ENCODE measurements at places on chromosomes 7 and 10.

DNA sequence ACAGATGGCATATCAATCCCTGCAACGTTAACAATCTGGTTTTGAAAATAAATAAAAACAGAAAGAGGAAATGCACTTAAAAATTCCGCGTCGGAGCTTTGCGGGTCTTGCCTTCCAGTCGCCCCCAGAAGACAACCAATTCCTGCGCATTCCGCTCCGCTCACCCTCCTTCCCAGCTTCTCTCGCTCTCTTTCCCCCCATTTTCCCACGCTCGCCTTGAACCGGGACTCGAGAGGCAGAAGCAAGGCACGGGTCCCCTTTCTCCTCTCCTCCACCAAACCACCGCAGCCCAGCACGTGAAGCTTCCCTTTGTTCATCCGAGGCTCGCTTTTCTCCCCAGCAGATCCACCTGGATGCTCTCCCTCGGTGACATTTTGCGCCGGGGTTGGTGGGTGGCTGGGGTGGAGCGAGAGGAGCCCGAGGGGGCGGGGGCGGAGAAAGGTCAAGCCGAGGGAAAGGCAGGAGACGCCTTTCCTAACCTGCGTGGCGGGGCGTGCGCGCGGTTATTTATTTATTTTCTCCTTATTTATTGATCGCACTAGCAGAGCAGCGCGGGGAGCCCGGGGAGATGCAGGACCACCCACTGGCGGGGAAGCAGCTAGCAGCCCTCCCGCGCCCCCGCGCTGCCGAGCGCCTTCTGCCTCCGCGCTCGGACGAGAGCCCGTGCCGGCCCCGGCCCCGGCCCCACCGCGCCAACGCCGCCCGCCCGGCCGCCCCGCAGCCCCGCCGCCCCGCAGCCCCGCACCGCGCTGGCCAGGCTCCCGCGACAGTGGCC is at the start of gene KCND2:
Gene KCND2, plus strand, starts transcription at position 475 of the 775 bp plus-strand sequence.
- DNase-seq: no peak

DNA sequence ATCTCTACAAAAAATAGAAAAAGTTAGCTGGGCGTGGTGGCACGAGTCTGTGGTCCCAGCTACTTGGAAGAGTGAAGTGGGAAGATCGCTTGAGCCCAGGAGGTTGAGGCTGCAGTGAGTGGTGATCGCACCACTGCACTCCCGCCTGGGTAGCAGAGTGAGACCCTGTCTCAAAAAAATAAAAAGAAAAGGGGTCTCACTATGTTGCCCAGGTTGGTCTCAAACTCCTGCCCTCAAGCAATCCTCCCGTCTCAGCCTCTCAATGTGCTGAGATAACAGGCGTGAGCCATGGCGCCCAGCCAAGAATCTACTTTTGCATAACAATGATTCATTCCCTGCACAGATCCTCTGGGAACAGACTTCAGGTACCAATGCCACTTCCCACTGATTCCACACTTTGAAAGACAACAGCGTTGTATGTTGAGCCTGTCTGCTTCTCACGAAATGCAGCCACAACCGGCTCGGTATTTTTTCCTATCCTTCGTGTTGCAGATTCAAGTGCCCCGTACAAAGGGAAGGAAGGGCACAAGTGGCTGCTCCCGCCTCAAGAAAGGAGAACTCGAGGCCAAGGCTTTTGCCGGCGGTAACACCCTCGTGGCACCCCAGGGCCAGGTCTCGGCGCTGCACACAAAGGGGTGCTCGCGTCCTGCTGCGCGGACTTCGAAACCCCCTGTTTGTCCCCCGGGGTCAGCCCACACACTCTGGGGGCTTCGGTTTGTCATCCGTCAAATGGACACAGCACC is 745 bp downstream of the DAGLB start:
- peak; percentile 59 for DNase-seq

GRCh38 chr10:84140036-84140379 is 699 bp downstream of the GHITM start:
- DNase-seq: no peak

DNA sequence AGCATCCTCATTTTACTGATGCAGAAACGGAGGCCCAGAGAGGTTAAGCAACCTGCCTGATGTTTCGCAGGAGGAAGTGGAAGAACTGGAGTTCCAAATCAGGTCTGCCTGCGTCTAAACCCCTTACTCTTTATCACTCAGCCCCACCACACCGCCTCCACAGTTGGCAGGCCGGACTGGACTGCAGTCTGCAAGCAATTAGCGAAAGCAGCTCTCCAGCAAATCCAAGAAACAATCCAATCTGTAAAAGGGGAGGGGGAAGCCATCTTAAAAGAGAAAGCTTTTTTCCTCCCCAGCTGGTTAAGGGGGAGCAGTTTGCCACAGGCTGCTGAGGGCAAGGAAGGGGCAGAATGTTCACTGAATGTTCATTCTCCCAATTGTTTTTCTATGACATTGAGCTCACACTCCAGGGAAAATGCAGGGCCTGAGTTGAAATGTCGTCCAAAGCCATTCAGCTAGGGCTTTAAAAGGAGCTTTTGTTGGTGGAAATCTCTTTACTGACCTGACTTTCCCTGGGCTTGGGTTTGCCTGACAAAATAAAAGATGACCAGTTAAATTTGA is 350.1 kb downstream of the RNLS start:
- no peak for DNase-seq

DNA sequence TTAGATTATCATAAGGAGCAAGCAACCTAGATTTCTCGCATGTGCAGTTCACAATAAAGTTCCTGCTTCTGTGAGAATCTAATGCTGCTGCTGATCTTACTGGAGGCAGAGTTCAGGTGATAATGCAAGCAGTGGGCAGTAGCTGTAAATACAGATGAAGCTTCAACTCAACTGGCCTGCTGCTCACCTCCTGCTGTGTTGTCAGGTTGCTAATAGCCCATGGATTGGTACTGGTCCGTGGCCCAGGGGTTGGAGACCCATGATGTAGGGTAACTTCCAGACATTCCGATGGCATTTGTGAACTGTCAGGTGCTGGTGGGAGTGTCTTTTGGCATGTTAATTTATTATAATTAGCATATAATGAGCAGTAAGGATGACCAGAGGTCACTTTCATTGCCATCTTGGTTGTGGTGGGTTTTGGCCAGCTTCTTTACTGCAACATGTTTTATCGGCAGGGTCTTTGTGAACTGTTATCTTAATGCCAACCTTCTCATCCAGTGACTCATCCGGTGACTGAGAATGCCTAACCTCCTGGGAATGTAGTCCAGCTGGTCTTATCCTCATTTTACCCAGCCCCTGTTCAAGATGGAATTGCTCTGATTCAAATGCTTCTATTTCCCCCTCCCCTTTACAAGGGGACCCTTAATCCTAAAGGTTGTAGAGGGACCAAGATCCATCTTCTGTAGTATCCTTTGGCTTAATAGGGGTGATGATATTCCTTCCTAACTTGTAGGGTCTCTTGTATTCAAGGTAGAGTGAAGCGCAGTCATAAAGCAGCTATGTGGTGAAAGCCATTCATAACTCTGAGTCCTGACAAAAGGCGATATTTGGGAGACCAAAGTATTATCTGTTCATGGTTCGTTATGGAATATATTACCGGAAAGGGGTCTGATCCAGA is 165.8 kb downstream of the CCSER2 start:
- DNase-seq: no peak

DNA sequence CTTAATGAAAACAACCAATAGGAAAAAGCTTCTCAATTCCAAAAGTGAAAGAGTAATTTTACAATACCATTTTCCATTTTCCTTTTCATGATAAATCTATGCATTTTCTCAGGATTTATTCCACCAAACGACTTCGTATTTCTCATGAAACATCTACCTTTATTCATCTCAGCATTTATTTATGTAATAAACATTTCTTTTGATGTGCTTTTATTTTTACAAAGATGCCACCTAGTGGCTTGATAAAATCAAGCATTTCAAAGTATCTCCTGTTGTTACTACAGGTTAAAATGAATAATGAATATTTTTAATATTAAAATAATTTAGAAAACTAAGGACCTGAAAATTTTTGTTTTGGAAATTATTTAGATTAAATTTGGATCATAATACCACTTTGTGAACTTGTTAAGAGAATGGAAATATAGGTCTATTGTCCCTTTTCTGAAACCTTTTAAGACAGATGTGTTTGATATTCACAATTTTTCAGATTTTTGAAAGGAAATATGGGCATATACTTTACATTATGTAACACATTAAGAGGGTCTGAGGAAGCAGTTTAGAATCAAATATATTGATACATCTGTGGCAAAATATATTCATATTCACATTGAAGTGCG is 2.7 kb upstream of the IQUB start:
- DNase-seq: no peak

- no peak for DNase-seq
Observed at GRCh38 chr10:59748834-59749233, 4.4 kb downstream of the MRLN start.

DNA sequence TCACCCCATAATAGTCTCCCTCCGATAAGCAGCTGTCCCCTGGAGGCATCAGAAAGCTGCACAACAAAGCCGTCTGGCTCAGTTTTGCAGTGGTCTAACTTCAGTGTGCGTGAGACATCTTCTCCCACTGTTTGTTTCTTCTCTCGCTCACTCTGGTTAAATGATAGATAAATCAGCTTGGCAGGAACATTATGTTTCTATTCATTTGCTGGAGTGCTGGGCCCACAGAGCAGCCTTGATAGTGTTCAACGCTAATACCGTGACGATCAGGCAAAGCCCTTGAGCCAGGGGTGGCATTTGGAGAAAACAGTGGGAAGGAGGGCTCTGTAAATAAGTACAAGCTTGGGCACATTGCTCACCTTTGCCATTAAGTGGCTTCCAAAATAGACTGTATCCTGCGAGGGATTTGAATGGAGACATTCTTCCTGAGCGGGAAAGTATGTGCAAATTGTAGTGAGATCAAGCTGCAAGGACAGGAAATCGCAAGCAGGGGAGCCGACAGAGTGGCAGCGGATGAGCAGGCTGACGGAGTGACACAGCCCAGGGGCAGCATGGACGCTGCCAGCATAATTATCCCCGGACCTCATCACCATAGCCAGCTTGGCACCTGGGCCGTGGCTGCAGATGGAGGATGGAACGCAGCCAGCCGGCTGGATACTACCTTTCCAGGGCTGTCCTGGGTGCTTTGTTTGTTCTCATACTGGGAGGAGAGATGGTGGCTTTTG is 256.8 kb upstream of the FZD8 start:
- DNase-seq: no peak

DNA sequence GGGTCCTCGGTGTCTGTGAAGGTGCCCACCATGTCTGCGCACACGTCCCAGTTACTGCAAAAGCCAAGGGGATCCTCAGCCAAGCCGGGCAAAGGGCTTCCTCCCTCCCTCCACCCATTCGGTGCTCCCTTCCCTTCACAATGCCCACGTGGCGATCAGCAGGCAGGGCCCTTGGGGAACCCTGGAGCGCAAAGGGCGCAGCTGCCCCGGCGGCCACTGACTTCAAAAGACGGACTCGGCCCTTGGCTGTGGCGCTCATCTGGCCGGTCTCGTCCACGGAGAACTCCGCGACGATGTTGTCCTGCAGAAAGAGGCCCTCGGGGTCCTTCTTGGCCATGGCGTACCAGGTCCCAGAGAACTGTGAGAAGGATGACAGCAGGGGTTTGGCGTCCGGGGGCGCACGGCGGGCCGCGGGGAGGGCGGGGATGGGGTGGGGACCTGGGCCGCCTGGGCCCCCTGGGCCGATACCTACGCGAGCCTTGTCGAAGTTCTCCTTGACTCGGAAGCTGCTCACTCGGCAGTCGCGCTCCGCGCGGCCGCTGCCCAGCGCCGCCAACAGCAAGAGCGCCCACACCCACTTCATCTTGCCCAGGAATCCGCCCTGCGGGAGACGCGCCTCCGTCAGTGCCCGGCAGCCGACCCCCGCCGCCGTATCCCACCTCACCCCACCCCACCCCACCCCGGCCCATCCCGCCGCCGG is 439 bp downstream of the RBP4 start:
- DNase-seq: no peak

- DNase-seq: no peak
Observed at GRCh38 chr10:76068856-76069255, 637.4 kb downstream of the LRMDA start.

GRCh38 chr7:128025380-128025779 is 5.9 kb downstream of the LRRC4 start:
- DNase-seq: no peak

GRCh38 chr10:98684019-98684899 is 237.5 kb upstream of the HPS1 start:
- no peak for DNase-seq

GRCh38 chr10:986137-986825 is 2.0 kb upstream of the GTPBP4 start:
- no peak for DNase-seq

DNA sequence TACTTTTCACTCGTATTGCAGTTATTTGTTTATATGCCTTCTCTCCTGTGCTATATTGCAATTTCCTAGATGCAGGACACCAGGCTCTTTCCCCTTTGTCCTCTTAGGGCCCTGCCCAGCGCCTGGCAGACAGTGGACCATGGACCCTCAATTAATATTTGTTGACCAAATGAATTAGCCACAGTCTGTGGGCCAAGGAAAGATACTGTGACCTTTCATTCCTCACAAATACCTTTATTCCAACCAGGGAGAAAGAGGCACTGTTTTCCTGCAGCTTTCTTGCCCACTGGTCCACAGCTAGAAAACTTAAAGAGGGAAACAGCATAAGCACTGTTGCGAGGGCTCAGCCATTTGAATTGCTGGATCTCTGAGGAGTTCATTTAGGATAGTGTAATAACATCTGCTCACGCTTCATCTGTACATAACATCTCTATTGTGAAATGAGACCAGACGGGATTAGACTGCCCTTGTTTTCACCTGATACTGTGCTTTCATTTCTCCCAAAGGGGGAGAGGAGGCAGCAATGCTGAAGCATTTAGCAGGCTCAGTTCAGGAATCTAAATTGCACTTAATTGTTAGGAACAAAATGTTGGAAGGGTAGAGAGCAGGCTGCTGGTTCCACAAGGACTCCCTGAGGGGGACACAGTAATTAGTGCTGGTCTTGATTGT is 46.7 kb downstream of the TNS3 start:
- DNase-seq: no peak

GRCh38 chr10:77007834-77008233 is 629.8 kb downstream of the KCNMA1 start:
- DNase-seq: no peak

GRCh38 chr10:15642095-15642494 is 77.6 kb downstream of the ITGA8 start:
- no peak for DNase-seq

GRCh38 chr7:44769776-44770294 is 21.2 kb downstream of the ZMIZ2 start:
- peak; percentile 23 for DNase-seq

DNA sequence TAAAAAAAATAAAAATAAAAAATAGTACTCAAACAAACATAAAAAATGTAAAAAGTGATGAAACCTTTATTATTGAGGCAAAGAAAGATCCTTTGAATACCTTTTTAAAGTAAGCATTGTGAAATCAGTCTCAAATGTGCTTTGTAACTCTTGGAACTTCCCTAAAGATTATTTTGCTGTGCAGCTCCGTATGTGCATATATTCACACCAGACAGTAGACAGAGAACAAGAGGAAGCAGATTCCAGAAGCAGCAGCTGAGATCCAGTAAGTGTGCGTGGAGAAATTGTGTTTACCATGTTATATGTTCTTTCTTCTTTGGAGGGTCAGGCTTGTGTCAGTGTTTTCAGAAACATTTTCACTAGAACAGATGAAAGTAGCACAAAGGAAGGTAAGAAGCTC is 324.9 kb downstream of the AGMO start:
- no peak for DNase-seq

GRCh38 chr10:130358981-130359650 is 222.9 kb downstream of the GLRX3 start:
- no peak for DNase-seq

All from liver (tissue), 10 donors.